Epithelial cell of prostate (primary cell): ENCODE measurements at places on chromosomes 3 and 15.

DNA sequence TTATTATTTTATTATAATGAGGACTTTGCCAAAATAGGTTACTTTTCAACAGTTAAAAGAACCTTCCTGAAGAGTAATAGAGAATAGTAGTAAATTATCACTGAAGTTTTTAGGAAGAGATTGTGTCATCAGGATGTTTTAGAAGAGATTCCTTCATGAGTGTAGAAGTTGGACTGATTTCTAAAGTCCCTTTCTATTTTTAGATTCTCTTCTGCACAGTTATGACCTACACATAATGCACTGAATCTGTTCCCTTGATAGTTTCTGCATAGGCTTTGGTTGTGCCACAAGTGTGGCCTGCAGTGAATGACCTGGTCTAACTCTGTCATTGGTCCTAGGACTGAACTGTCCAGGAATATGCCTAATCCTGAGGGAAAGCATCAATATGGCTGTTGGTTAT, 23.9 kb downstream of the SLC35A5 start:
- no peak for DNase-seq

DNA sequence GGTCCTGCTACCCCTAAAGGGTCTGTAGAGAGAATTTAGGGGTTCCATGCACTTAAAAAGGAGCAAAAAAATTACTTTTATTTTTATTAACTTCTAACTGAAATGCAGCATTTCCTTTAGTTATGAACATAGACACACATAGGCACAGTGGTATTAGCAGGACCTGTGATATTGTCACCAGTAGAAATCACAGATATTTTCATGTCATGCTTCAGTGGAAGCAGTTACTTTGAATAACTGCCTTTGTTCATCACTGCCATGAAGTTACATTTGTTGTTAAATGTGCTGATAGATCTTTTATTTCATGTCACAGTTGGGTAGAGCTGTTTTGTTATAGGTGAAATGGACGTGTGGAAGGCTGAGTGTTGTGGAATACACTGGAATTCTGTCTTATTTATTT, 37.4 kb downstream of the TRAK1 start:
- DNase-seq = no peak

GRCh38 chr3:29324180-29324651, 43.3 kb downstream of the RBMS3 start:
- DNase-seq = no peak

DNA sequence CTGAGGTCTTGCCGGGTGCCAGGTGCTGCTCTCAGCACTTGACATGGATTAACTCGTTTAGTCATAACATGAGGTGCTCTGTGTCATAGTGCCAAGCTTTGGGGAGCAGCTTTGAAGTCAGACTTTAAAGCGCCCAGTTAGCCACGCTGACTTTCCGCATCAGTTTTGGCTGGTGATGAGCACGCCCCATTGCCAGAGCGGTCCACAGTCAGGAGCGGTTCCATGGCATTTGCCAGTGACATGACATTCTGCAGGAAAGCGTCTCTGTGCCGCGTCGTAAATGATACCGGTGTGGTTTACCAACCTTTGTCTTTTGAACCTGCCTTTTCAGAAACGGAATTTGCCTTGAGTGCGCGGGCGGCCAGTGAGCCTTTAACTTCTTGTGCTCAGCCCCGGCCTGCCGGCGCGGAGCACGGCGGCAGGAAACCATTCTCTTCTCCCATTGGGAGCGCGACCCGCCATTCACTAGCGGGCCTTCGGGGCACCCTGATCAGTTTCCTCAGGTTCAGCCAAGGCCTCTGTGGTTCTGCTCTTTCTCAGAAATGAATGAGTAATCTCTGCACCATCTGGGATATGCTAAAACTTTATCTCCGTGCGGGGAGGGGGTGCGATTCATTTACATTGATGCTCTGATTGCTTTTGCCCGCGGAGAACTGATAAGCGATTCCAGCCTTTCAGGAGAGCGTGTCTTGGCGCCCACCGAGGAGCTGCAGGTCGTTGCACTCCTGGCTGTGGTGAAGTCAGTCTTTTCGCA, 1.7 kb upstream of the SLC2A2 start:
- DNase-seq = no peak

GRCh38 chr15:58742022-58742813, 7.3 kb downstream of the ADAM10 start:
- no peak for DNase-seq

DNA sequence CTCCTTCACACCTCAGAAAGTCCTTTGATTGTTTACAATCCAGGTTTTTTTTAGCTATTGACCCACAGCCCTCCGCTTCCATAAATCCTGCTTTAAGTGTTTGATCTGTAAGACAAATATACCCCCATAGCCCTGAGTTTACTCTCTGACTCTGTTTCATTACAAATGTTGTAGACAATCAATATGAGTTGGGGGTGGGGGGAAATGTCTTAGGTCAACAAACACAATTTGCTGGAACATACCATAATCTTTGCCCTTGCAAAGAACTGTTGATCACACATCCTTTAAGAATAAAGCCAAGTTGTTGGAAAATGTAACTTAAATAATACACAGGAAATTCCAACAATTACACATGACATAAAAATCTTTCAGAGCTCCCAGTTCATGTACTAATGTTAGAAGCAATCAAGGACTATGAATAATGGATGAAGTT, 301.8 kb upstream of the SEMA6D start:
- DNase-seq = no peak

DNA sequence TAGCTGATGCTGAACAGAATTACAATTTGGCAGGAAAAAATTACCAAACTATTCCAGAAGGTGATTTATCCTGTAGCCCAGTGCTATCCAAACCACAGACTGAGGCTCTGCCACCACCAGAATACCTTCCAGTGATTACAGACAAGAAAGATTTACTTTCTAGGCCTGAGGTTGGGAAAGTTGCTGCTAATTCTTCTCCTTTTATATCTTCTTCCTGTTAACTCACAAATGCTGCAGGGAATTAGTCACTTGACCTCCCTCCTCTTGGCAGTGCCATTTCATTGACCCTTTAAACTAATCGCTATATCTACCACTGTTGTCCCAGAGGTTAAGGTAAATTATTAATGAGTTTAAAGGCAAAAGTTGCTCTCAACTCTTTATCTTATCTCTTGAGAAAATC, 118.4 kb downstream of the CTNNB1 start:
- no peak for DNase-seq

DNA sequence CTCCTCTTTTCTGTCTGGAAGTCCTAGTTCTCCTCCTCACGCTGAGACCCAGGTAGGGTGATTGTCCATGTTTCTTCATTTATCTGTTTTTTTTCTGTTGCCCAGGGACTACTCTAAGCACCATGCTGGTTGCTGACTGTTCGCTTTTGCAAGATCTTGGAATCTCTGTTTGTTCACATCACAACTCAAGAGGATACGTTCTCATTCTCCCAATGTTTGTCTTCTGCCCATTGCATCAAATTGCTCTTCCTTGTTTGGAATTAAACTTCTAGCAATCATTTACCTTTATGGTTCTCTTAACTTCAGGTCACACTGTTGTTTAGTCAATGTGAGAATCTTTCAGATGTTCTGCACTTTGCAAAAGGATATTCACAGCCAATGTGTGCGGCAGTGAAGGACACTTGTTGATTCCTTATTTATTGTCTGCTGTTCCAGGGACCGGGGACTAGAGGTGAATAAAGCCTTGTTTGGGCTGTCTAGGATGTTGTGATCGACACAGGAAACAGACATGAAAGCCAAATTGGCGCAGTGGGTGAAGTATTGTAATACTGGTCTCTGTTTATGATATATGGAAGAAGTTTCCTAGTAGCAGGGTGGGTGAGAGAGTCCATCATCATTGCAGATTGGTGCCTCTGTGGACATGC, 24.5 kb downstream of the LPP start:
- DNase-seq = no peak

DNA sequence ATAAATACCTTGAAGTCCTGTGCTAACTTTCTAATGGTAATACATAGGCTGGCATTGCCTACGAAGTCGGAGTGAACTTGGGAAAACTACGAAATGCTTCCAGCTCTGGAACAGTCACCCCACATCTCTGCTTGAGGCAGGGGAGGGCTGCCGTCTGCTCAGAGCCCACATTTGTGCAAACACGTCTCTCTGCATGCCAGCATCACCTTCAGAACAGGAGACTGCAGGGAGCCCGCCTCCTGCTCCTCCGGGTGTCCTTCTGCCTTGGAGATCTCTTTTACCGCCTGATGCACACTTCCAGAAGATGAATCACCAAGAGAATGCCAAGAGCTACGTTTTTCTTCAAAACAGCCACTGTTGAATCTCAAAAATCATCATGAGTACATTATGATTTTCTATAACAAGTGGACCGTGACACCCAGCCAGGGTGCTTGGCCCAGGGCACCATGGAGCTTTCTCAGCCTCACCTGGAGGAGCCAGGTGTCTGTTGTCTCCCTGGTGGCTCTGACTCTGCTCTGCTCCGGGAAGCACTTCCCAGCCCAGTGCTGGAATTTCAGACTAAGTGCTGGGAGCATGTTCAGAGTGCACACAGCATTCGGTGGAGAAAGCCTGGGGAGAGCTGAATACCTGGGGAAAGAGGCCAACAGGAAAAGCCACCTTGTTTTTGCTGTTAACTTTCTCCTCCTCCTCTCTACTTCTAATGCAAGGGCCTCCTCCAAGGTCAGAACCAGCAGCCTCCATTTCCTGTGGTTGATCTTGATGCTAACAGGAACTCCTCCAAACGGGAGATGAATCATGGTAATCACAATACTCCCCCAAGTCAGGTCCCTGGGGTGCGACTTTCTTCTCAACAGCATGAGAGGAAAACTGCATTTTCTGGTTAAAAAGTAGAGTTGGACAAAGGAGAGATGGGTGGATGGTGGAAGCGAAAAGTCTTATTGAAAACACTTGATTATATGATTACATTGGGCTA, 467.7 kb downstream of the GABRG3 start:
- no peak for DNase-seq

DNA sequence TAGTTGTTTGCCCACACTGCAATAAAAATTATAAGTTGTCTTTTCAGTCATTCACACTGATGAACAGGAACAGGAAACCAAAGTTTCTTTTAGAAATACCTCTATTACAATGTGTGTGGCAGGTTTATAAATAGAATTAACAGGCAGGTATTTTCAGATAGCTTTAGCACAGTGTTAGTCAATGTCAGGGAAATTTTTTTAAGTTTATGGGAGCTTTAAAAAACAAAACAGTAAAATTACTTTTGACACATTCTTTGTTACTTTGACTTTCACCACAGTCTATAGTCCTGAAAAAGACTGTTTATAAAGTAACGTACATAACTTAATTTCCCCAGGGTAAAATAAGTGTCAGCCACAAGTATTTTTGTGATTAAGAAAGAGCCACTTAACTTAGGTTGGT, 38.1 kb downstream of the SERPINI1 start:
- no peak for DNase-seq

DNA sequence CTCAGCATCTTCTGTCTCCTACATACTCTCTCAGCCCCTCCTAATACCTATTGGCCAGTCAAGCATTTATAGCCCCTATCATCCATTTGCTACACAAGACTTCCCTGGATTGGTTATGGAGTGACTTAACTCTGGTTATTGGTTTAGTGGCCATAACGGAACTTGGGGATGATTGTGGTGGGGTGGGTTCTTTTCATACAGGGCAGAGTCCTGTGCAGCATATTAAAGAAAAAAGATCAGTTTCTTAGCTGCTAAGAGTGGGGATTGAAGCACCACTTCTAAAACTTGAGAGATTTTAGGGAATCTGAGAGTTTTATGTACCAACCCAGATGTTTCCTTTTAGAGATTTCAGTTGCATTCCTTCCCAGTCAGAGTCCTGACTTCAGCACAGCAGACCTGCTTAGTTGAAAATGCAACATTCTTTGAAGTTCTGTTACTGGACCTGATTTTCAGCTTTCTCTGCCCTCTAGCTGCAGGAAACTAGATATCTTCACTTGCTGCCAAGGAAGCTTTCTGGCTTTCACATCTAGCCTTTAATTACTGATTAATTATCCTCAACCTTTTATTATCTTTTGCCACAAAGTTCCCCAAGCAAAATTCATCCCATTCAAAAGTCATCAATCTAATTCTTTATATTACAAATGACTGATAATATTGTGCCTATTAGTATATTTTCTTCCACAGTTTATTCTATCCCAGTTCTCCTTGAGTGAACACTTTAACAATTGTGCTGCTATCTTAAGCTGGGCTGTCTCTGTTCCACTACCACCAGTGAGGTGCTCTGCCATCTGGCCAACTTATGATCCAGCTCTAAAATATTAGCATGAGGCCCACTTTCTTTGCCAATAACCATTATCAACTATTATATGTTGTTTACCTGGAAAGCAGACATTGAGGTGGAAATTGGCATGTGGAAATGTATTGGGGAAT, 906.0 kb upstream of the ALCAM start:
- no peak for DNase-seq

GRCh38 chr3:102224171-102224570, 210.6 kb upstream of the ZPLD1 start:
- no peak for DNase-seq

GRCh38 chr3:160986069-160986468, 119.1 kb downstream of the B3GALNT1 start:
- DNase-seq = no peak

DNA sequence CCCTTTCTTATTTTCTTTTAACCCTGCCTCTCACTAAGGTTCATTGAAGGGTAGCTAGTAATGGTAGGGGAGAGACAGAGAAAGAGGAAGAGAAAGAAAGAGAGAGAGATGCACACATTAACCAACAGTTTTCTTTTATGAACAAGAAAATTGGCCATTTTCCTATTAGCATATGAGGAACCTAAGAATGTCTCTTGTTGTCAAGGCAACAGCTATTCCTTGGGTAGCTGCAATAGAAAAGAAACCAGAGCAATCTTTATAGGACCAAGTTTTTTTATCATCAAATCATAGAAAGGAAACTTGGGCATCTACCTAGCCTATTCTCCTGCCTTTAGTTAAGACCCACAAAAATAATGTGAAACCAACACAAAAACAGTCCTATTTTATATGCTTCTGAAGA, 15.0 kb upstream of the CCDC39 start:
- no peak for DNase-seq

DNA sequence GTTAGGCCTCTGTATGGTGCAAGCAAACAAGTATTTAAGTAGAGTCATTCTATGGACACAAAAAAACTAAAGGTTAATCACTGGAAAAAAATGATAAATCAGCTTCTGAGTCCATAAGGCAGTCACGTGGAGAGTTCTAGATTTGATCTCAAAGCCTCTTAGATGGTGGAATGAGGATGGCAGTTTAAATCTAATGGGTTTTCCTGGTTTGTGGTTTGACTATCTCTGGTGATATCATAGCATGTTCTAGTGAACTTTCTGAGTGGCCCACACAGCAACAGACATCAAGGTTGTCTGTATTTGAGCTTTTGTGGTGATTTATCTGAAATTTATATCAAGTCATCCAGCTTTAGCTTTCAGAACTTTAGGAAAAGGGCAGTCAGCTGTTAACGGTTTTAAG, 52.4 kb downstream of the ILDR1 start:
- no peak for DNase-seq
